Sigmoid colon (tissue), 7 donors: ENCODE measurements at places on chromosomes 6 and 20. TPM values are rescaled to one million over a fixed set of nuclear protein-coding genes. Genes with fewer than 3 reads are reported as not detected.

SLC17A9 gene
- polyA plus RNA-seq, result 0.60 TPM

CST4 gene
- not detected for polyA plus RNA-seq

BIRC7 gene
- not detected for polyA plus RNA-seq

ADGRF4 gene
- polyA plus RNA-seq, result 1.5 TPM

GSTA2 gene
- polyA plus RNA-seq, result not detected

FAXC gene
- under 0.01 TPM for polyA plus RNA-seq

FOXA2 gene
- polyA plus RNA-seq, result 9.6 TPM

SLC25A27 gene
- polyA plus RNA-seq, result not detected

TXLNB gene
- polyA plus RNA-seq, result 0.60 TPM

- DNase-seq, result no peak
Measured at GRCh38 chr6:21332660-21333059, 260.9 kb upstream of the SOX4 start.

DNA sequence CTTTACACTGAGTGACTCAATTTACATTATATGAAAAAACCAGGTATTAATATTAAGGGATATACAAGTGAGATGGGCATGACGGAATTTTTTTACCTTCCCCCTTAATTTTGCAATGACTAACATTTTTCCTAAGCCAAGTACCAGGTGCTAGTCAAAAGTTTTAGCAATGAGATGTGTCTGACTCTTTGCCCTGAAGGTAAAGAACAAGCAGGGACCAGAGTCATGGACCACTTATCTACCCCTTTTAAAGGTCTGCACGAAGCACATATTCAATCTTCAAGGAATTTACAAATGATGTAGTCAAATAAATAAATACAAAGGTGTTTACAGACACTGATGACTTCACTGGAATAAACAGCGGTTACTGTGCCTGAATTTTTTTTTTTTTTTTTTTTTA is 1.4 kb downstream of the GLO1 start:
- DNase-seq, result no peak

DNA sequence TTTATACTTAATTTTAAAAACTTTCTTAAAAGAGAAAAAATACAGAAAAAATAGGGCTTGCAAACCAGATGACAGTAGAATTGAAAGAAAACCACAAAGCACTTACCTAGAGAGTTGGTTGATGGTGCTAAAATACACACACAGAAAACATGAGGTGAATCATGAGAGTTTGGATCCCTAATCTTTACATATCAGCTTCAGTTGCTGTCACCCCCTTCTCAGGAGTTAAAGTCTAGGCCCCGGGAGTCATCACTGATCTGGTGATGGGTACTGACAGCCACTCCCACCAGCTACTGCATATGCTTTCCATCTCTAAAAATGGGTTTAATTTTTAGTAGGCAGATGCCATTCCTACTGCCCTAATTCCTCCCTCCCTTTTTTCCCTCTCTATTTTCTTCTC is 16.7 kb downstream of the TSBP1 start:
- DNase-seq, result no peak

DNA sequence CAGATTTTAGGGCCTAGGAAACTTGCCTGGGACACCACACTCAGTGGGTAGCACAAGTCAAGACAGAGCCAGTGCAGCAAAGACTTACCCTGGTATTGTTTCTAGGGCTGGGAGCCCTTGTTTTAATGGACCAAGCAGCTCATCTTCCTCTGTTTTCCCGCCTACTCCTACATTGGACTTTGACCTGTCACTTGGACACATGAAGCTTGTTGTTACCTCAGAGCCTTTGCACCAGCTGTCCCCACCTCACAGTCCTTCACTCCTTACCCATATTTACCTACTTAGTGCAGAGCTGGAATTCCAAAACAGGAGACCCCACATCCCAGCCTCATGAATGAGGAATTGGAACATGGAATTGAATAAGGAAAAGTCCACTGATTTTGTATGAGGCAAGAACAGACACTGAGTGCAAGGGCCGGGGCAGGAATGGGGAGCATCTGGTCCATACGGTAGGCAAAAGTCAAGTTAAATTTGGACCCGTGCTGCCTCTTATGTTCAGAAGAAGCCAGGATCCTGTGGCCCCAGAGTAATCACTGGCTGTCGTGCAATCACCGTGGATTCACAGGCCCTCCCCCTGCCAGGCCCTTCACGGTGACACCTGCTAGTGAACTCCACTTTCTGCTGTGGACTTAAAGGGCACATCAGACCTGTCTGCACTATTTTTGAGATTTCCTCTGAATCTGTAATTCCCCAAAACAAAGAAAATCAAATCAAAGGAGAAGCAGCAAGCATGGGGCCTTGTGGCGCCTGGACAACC is 236.9 kb upstream of the PMEPA1 start:
- DNase-seq, result no peak

GRCh38 chr20:6466075-6466810 is 301.2 kb upstream of the BMP2 start:
- DNase-seq, result no peak

- no peak for DNase-seq
Measured at GRCh38 chr6:146850238-146850896, 251.6 kb downstream of the ADGB start.

DNA sequence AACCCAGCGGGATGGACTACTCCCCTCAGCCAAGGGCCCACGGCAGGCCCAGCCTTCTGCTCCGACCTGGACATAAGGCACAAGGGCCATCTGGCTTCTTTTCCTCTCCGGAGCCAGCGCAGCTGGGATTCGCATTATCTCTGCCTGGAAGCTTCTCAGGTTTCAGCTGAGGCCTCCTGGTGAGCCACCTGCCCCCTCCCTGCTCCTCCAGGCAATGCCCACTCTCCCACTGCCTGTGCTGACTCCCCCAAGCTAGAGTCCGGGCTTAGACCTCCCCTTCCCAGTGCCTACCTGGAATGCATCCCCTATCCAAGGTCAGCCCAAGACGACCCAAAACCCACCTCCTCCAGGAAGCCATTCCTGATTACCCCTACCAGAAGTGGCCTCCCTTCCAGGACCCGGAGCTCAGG is 60.7 kb downstream of the EZR start:
- DNase-seq, result no peak

- DNase-seq, result no peak
Measured at GRCh38 chr6:161631676-161632194, 357.9 kb upstream of the AGPAT4 start.

GRCh38 chr6:134063966-134064445 is 11.6 kb upstream of the SLC2A12 start:
- peak; percentile 79 for DNase-seq

GRCh38 chr6:126773112-126773805 is 345.2 kb upstream of the RSPO3 start:
- no peak for DNase-seq

- peak; percentile 65 for DNase-seq
Measured at GRCh38 chr6:126337323-126337722, 2.6 kb upstream of the CENPW start.

- DNase-seq, result no peak
Measured at GRCh38 chr6:13248994-13249393, 79.3 kb downstream of the TBC1D7 start.

DNA sequence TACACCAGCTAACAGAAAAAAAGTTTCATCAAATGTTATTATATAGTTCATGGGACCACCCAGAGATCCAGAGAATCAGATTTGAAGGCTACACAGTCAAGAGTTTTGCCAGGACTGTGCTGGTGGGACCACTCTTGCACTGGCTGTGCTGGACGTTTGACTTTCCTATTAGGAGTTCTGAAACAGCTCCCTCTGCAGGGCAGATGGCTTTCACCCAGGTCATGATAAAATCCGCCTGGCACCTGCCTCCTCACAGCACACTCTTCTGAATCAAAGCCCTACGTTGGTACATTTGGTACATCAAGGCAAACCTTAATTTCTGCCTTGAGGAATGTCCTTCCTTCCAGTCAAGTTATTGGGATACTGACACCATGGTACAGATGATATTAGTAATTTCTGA is 302.1 kb downstream of the ZNF217 start:
- no peak for DNase-seq

DNA sequence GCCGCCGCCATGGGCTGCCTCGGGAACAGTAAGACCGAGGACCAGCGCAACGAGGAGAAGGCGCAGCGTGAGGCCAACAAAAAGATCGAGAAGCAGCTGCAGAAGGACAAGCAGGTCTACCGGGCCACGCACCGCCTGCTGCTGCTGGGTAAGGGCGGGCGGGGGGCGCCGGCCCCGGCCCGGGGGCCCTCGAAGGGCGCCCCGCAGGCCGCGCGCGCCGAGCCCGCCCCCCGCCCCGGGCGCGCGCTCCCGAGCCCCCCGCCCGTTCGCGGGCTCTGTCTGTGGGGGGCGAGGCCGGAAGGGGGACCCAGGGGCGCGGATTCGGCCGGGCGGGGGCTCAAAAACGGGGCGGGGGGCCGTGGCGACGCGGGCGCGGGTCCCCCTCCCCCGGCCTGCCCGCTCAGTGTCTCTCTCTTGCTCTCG is 39.2 kb downstream of the GNAS start:
- peak; percentile 70 for DNase-seq

GRCh38 chr20:22629927-22630326 is 45.6 kb upstream of the FOXA2 start:
- no peak for DNase-seq

DNA sequence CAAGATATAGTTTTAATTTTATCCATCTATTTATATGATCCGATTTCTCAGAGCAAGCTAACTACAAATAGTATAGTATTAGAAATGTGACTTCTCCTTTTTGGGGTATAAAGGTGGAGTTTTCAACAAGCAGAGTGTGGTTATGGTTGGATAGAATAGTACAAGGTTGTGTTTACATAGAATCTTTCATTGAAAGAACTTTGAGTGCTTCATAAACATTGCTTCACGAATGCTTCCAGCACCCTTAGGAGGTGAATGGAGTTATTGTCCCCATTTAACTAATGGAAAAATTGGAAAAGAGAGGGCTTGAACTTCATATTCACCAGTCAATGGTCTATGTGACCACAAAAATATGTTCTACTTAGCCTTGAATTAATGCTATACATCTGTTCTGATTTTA is 134.1 kb upstream of the CITED2 start:
- no peak for DNase-seq

DNA sequence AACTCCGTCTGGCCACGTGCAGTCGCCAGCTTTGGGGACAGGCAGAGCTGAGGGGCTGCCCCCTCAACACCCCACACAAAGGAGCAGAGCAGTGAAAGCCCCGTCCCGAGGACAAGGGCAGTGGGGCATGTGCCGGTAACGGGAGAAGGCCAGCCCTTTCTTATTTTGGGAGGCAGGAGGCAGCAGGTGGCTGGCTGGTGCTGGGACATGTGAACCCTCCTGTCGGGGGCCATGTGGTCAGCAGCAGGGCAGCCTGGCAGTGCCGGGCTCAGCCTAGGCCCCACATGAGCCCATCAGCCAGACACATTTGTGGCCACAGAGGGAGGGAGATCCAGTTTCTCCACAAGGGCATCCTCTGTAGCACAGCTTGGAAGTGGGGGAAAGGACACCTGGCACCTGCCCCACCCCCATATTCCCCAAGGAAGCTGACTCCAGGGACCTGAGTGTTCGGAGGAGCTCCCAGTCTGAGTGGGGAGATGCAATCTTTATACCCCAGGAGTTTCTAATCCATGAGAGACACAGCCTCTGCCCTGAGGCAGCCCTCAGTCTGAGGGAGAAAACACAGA is 137.6 kb downstream of the MRPL14 start:
- no peak for DNase-seq

- DNase-seq, result peak; percentile 67
Measured at GRCh38 chr20:49568278-49569151, 578 bp upstream of the PTGIS start.

DNA sequence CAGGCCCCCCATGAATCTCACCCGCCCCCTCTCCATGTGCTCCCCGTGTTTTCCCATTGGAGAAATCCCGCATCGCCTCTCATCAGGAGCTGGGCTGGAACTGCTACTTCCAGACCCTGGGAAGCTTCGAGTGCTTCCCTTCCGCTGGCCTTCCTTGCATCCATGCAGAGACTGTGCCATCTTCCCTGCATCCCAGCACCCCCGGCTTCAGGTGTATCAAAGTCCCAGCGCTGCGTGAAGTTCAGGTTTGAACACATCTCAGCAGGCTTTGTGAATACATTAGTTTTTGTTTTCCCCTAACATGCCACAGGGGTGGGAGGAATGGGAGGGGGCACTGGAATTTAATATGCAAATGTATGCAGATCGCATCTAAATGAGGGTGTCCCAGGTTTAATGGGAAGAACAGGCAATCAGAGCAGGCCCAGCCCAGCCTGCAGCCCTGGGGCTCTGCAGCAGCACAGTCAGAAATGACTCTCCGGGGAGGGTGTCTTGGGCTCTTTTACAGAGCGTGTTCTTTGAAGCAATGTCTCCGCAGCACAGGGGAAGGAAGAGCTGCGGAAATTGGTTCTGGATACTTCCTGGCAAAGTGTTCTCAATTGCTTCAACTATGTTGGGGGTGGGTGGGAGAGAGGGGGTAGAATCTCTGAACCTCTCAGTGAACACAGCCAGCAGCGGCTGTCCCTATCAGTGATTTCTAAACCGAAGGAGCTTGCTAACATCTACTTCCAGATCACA is 8.3 kb upstream of the MMP9 start:
- peak; percentile 58 for DNase-seq

GRCh38 chr6:138571181-138571580 is 71.9 kb upstream of the NHSL1 start:
- no peak for DNase-seq
